ENCODE measurements at places on chromosomes 7 and 10. TPM values are rescaled to one million over a fixed set of nuclear protein-coding genes. Genes with fewer than 3 reads are reported as not detected.
A peak's percentile ranks its signal among the peaks of the same experiment; 100 is the strongest.

Gene TMEM225B
- total RNA-seq: 2.9 TPM

Gene SEMA3E
- total RNA-seq: 24.0 TPM

DNA sequence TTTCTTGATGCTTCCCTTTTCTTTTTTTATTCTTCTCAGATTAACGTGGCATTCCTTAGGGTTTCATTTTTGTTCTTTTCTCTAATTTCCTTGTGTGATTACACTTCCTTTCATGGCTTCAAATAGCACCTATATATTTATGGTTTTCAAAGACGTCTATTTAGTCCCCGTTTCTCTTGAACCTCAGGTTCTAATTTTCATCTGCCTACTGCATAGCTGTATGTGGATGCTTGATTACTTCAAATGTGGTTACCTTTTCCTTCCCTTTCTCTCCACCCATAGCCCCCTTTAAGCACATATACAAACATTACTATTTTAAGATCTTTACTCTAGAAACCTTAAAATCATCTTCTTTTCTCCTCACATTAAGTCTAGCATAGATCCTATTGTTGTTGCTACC lies 2.4 kb downstream of the TPST1 start:
- DNase-seq: no peak

GRCh38 chr10:80622153-80622552 lies 84.5 kb downstream of the SH2D4B start:
- no peak for DNase-seq

- DNase-seq: peak; percentile 60
Measured at GRCh38 chr10:77165445-77166208, 472.0 kb downstream of the KCNMA1 start.

GRCh38 chr7:116258734-116259133 lies 48.4 kb downstream of the TES start:
- DNase-seq: peak; percentile 47

DNA sequence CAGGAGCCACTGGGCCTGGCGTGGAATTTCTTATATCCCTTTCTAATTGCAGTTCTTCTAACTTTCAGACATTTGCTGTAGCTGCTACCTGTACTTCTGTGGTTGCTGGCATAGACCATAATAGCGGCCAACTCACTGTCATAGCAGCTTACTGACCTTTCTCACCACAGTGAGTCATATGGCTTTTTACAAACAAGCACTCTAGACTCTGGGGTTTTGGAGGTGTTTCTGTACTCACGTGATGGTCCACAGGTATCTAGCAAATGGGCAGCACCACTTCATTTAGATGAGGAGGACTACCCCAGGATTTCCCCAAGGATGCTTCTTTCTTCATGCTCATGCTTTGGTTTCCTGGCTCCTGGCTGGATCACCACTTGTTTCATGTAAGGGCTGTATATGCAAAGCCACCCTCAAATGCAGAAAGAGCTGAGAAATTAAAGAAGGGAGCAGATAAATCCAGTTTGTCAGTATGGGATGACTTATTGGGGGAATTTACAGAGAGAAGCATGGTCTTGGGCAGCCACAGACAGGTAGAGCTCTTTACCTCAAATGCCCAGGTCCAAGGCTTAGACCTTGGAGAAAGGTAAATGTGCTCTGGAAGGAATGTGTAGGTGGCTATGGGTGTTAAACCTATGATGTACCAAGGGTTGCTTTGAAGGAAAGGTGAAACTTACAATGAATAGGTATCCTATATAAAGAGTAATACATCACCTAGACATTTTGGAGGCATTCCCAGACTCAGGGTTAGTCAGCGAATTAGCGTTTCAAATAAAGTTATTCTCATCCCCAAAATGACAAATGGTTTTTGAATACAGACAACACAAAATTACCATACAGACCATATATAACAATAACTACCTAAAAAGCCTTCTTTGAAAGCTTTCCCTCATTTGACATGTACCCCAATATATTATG lies 15.9 kb upstream of the SLC25A16 start:
- DNase-seq: no peak

GRCh38 chr7:70372768-70373515 lies 759.0 kb upstream of the GALNT17 start:
- DNase-seq: no peak

All from ureter (tissue), 1 donor.